ENCODE measurements at places on chromosomes 3 and 15.
A peak's percentile ranks its signal among the peaks of the same experiment; 100 is the strongest.

- no peak overlapping the region for H3K27ac ChIP-seq
- DNase-seq: no peak
- no peak overlapping the region for H3K4me3 ChIP-seq
- no peaks in the 10 kb centered on the region for H3K36me3 ChIP-seq
- no peaks in the 10 kb centered on the region for H3K4me1 ChIP-seq
- H3K27me3 ChIP-seq: no peaks in the 10 kb centered on the region
These were observed 547.6 kb downstream of the NR2F2 start for GRCh38 chr15:96878129-96878528.

GRCh38 chr15:48006031-48006511, 114.7 kb upstream of the SLC24A5 start:
- no peak overlapping the region for H3K4me3 ChIP-seq
- no peaks in the 10 kb centered on the region for H3K4me1 ChIP-seq
- H3K27me3 ChIP-seq: no peaks in the 10 kb centered on the region
- no peak for DNase-seq

GRCh38 chr3:47145272-47145671, 18.6 kb downstream of the SETD2 start:
- no peak for DNase-seq
- no peaks in the 10 kb centered on the region for H3K36me3 ChIP-seq
- no peaks in the 10 kb centered on the region for H3K4me1 ChIP-seq
- H3K27me3 ChIP-seq: no peaks in the 10 kb centered on the region

GRCh38 chr15:40853241-40853890, 9.5 kb downstream of the SPINT1 start:
- no peak overlapping the region for H3K27ac ChIP-seq
- H3K4me1 ChIP-seq: peaks cover 7% of the 10 kb centered on the region
- no peaks in the 10 kb centered on the region for H3K36me3 ChIP-seq
- H3K27me3 ChIP-seq: peaks cover under 1% of the 10 kb centered on the region
- DNase-seq: no peak

DNA sequence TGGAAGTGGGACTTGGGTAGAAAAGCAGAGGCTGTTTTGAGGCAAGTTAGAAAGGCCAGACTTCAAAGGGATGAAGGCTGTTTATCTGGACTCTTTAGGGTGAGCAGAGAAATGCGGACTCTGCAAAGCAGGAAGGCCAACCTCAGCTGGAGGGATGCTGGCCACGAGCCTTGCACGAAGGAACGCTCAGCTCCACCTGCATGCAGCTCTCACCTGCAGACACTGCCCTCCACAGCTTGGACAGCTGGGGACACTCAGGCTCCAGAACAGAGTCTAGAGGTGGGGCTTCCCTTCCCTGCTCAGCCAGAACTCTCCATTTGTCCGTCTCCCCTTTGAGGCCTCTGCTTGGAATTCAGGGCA, 229.7 kb downstream of the ADAMTS17 start:
- no peak for DNase-seq
- H3K27me3 ChIP-seq: no peaks in the 10 kb centered on the region
- no peak overlapping the region for H3K4me3 ChIP-seq
- H3K4me1 ChIP-seq: peaks cover 66% of the 10 kb centered on the region
- H3K27ac ChIP-seq: peak overlapping the region; percentile 96

DNA sequence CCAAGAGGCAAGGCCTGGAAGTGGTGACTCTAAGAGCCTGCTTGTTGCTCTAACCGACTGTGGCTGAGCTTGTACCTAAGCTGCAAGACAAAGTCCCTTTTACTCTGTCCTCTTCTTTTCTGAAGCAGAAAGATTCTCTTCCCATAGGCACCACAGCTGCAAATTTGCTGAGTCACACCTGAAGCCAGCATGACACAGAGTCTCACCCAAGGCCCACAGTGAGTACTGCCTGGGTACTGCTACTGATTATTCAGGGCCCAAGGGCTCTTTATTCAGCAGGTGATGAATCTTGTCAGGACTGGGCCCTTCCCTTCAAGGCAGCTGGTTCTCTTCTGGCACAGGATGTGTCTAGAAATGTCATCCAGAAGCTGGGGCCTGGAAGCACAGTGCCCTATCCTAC, 18.9 kb upstream of the TIGIT start:
- no peaks in the 10 kb centered on the region for H3K36me3 ChIP-seq
- no peak for DNase-seq
- no peak overlapping the region for H3K27ac ChIP-seq
- H3K4me1 ChIP-seq: no peaks in the 10 kb centered on the region
- H3K27me3 ChIP-seq: no peaks in the 10 kb centered on the region

DNA sequence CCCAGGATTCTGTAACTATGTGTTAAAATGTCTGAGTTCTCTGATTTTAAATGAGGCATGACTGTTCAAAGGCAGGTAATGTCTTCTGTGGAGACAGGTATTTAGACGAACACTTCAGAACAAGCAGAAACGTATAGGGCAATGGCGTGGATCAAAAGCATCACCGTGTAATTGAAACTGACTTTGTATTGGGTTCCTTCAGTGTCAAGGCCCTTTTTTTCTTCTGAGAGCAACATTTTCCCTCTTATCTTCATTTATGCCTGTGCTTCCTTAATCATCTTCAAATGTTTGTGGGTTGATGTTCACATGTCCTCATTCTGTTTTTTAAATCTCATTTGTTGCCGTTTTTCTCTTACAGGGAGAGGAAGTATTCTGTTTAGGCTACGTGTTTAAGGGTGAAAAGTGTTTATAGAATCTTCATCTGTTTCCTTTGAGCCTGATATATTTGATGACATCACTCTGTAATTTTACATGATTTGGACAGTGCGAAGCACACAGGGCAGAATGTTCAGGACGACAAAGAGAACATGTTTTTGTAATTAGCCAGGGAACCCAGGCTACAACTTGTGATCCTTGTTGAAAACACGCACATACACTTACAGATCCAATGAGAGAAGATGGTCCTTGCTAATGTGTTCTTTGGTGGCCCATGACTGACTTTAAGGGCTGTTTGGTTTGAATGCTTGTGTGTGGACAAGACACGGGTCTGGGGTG, 196.0 kb downstream of the LRTM1 start:
- no peak overlapping the region for H3K27ac ChIP-seq
- no peak for DNase-seq
- H3K4me3 ChIP-seq: no peak overlapping the region
- H3K36me3 ChIP-seq: no peaks in the 10 kb centered on the region
- H3K27me3 ChIP-seq: no peaks in the 10 kb centered on the region

DNA sequence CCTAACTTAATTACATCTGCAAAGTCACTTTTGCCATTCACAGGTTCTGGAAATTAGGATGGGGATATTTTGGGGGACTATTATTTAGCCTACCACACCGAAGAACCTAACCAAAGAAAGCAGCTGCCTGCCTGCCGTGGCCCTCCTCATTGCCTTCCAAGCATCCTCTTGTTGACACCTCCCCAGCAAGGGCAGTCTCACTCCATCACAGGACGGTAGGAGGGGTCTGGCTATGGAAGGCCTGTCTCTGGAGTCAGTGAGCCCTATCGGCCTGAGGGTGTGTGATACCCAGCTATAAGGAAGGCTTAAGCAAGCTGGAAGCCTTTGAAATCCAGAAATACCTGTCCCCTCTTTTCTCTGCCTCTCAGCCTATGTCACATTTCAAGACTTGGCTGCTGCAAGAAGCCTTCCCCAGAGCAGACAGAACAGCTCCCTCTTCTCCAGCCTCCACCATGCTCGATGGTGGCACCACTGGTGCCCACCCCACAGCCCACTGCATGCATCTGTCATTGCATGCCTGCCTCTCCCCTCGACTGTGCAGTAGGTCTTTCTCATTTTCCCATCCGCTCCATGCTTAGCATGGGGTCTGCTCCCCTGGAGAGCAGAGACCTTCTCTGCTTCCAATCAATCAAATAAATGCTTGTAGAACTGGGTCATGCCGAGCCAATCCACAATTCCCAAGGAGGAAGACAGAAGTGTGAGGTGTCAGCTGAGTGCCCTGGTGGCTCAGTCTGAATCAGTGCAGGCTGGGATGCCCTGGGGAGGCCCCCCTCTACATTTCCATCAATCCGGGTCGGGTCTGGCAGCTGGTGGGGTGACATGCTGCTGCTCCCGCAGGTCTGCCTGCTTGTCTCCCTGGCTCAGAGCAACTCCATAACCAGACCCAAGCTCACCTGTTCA, 23.9 kb upstream of the LOXL1 start:
- no peak overlapping the region for H3K27ac ChIP-seq
- no peaks in the 10 kb centered on the region for H3K36me3 ChIP-seq
- H3K4me1 ChIP-seq: peaks cover 8% of the 10 kb centered on the region
- no peak for DNase-seq
- H3K27me3 ChIP-seq: no peaks in the 10 kb centered on the region

- no peak for DNase-seq
- no peaks in the 10 kb centered on the region for H3K36me3 ChIP-seq
- no peaks in the 10 kb centered on the region for H3K27me3 ChIP-seq
- H3K4me1 ChIP-seq: peaks cover 5% of the 10 kb centered on the region
These were observed 251.9 kb downstream of the NAALADL2 start for GRCh38 chr3:175111036-175111435.

DNA sequence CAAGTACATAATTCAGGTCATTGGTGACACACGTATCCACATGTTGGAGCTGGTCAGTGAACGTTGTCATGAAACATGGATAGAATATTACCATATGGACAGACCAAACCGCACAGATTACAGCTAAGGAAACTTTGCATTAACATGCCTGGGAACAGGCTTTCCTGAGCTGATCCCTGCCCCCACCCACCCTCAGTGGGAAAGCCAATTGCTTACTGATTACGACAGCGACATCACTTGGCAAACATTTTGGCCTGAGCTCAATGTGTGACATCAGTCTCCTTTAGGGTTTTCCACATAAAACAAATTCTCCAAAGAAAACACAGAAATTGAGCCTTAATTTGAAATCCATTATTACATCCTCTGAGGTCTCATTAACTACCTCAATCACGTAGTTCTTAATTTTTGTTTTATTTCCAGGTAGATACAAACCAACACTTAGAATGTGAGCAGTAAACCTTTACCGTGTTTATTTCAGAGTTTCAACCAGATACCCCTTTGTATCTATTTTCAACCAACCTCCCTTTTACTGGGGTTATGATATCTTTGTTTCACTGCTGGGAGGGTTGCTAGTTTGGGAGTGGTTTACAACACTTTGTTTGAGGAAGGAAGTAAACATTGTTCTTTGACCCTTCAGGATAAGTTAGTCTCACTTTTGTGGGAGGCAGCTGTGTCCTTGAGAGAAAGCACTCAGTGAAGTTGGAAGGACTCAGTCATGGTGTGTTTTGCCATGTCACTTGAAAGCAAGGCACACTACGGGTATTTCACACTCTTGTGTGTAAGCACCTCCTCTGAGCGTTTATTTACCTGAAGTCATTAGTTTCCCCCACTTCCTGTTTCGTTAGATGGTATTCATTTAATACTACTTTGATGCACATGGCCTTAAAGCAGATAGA, 103.1 kb downstream of the CMSS1 start:
- no peak overlapping the region for H3K4me3 ChIP-seq
- peak; percentile 60 for DNase-seq
- H3K36me3 ChIP-seq: no peaks in the 10 kb centered on the region
- peaks cover 42% of the 10 kb centered on the region for H3K4me1 ChIP-seq

GRCh38 chr3:18725668-18726407, 300.7 kb upstream of the SATB1 start:
- H3K27ac ChIP-seq: peak overlapping the region; percentile 32
- DNase-seq: no peak
- H3K36me3 ChIP-seq: no peaks in the 10 kb centered on the region
- no peak overlapping the region for H3K4me3 ChIP-seq

GRCh38 chr3:70658513-70659310, 346.3 kb upstream of the MDFIC2 start:
- no peaks in the 10 kb centered on the region for H3K27me3 ChIP-seq
- H3K4me1 ChIP-seq: no peaks in the 10 kb centered on the region
- no peaks in the 10 kb centered on the region for H3K36me3 ChIP-seq
- H3K4me3 ChIP-seq: no peak overlapping the region

DNA sequence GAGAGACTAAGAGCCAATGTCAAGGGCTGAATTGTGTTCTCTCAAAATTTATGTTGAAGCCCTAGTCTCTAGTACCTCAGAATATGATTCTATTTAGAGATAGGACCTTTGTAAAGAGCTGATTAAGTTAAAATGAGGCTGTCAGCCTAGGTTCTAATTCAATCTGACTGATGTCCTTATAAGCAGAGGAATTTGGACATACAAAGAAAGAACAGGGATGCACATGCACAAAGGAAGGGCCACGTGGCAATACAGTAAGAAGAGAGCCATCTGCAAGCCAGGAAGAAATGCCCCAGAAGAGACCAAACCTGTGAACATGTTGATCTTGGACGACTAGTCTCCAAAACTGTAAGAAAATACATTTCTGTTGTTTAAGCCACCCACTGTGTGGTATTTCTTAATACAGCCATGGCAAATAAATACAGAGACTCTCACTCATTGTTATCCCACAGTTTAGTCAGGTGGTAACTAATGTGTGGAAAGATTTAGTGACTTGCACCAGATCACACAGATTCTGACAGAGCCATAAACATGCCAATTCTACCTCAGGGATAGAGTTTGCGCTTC, 652.2 kb downstream of the NAALADL2 start:
- no peak overlapping the region for H3K27ac ChIP-seq
- H3K4me3 ChIP-seq: no peak overlapping the region
- no peak for DNase-seq

DNA sequence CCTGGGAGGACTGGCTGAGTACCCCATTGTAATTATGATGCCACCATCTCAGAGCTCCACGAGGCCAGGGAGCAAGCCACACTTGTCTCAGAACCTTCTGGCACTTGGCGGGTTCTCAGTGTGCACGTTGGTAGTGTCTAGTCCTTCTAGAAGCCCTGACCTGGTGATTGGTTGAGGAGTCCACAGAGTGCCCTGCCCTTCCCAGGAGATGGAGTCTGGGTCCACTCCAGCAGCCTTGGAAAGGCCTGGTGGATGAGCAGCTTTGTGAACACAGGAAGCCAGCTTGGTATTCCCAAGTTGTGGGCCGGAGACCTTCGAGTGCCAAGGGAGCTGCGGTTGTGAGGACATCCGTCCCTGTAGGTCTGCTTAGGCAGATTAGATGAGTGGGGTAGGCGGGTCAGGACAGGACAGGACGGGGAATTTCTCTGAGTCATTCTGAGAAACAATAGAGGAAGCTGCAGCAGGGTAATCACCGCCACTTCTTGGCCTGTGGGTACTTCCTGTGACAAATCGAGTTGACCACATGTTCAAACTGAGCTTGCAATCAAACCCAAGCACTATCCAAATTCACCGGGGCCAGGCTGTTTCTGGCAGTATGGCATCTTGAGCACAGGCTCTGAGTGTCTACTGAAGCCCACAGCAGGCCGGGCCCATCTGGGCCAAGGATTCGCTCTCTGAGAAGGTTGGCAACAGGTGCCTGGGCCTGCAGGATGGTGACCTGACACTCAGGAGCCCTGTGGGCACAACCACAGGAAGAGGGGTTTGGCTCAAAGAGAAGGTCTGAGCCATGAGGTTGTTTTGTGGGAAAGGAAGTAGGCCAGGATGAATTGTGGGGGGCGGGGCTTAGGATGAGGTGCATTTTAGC, 71.5 kb upstream of the PLXNA1 start:
- H3K27me3 ChIP-seq: no peaks in the 10 kb centered on the region
- H3K4me3 ChIP-seq: no peak overlapping the region
- no peaks in the 10 kb centered on the region for H3K36me3 ChIP-seq
- peak; percentile 46 for DNase-seq
- no peak overlapping the region for H3K27ac ChIP-seq
- H3K4me1 ChIP-seq: peaks cover 16% of the 10 kb centered on the region
